ENCODE measurements at places on chromosomes 4 and X.

DNA sequence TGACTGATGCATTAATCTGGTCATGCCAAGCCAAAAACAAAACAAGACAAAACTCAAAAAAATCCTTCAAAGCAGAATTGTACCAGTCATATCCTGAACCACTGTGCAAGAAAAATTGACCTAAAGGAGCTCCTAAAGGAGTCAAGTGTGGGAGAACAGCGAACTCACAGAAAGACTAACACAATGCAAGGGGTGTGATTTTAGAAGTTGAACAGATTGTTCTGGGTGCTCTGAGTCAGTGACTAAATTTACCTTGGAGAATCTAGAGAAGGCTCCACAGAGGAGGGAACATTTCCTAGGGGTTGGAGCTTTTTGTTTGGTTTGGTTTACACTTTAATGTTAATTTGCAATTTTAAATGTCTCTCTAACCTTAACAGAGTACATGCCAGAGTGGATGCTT lies 48.9 kb upstream of the PHF8 start:
- no peak for DNase-seq

GRCh38 chr4:11326021-11326420 lies 102.7 kb downstream of the HS3ST1 start:
- DNase-seq, result no peak

DNA sequence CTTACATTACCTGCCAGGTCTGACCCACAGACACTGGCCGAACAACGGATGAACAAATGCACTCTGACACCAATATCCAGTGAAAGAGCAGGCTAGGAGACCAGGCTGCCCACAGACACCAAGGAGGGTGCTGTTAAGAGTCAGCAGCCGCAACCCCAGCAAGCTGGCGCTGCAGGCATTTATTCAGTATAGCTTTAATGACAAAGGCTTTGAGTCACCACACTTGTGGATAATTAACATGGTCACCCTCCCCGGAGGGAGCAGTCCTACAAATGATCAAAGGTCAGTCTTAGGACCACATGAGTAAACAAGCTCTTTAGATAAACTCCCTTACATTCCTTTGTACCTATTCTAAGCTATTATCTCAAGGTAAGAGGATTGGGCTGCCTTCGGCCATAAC lies 368.5 kb upstream of the GRID2 start:
- no peak for DNase-seq

- DNase-seq, result no peak
Observed at GRCh38 chr4:139735381-139736273, 70.0 kb downstream of the MGST2 start.

DNA sequence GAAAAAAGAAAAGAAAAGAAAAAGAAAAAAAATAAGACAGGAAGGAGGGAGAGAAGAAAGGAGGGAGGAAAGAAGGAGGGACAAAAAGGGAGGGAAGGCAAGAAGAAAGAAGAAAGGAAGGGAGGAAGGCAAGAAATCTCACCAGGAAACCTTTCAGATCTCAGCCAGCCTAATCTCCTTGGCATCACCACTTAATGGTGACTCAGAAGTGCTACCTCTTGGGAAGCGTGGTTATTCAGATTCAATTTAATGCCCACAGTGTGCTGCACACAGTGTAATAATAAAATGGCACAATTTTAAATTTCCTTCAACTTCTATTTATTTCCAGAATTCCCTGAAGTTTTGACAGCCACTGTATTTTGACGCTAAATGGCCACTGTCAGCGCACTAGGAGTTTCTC lies 50.3 kb downstream of the DKK2 start:
- no peak for DNase-seq

- no peak for DNase-seq
Observed at GRCh38 chr4:163592212-163592611, 97.7 kb downstream of the TMA16 start.

GRCh38 chr4:155809835-155810234 lies 51.0 kb downstream of the GUCY1B1 start:
- DNase-seq, result no peak

DNA sequence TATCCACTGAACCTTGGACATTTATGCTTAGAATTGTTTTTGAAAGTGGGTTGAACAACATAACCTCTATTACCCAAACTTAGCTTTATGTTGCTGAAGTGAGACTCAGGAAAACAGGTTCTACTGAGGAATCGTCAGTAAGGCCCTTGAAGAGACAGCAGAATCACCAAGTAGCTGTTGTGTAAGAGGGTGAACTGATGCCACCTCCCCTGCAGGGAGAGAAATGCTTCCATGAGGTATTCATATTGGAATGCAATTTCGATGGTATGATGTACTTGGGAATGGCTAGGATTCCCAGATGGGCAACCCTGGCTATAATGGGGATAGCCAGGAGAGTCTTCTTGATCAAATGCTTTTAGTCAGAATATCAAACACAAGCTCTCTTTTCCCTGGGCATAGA lies 4.1 kb upstream of the SCRG1 start:
- DNase-seq, result no peak

DNA sequence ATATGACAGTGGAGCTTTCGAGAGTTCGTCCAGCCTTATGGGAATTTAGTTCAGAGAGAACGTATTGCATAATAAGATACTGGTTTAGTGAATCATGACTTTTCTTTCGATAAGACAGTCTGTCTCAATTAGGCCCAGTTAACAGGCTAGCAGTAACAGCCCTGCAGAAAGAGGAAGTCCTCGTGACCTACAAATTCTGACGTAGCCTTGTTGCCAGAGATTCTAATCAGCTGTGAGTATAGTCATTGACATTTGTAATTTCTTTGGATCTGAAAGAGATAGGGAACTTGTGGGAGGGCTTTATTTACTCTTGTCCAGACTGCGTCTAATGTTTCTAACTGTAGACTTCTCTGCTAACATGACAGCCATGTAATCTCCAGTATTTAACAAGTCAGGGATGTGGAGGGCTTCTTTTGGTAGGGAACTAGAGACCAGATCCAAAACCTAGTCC lies 15.8 kb downstream of the ART3 start:
- DNase-seq, result no peak

GRCh38 chr4:110533940-110534339 lies 58.0 kb downstream of the ENPEP start:
- no peak for DNase-seq

GRCh38 chr4:48258845-48259397 lies 10.7 kb downstream of the TEC start:
- no peak for DNase-seq

DNA sequence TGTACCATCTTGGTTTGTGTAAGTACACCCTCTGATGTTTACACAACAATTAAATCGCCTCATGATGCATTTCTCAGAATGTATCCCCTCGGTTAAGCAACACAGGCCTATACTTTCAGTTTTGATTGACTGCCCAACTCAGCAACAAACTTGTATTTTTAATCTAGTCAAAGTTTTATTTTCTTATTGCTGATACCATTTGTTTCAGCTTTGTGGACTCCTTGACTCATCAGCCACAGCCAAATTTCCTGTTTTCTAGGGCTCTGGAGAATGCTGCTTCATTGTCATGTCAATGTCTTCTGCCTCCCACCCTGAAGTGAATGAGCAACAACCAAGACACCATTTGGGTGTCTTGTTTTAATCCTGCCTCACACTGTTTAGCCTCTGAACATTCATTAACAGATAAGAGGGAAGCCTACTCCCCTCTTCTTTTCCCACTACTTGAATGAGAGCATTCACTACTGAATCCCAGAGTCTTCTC lies 14.0 kb downstream of the BBS12 start:
- DNase-seq, result no peak

- no peak for DNase-seq
Observed at GRCh38 chrX:40068048-40068447, 29.7 kb downstream of the BCOR start.

DNA sequence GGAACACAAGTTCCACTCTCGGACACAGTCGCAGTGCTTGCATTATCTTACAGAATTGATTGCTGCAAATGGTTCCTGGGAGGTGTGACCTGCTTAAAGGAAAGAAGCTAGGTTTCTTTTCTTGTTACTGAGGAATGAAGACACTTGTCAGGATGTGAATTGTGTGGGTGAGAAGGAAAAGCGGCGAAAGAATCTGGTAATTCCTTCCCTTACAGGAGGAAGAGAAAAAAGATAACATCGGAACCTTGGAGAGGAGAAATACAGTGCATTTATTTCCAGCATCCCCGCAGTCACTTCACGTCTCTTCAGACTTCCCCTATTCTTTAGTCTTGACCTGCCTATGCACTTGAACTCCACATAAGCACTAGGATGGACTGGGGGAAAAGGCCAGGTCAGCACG lies 389 bp upstream of the CCSER1 start:
- DNase-seq, result no peak

- DNase-seq, result no peak
Observed at GRCh38 chrX:27815209-27815608, 7.4 kb downstream of the MAGEB10 start.

GRCh38 chr4:138897811-138898226 lies 117.8 kb upstream of the NOCT start:
- DNase-seq, result no peak

DNA sequence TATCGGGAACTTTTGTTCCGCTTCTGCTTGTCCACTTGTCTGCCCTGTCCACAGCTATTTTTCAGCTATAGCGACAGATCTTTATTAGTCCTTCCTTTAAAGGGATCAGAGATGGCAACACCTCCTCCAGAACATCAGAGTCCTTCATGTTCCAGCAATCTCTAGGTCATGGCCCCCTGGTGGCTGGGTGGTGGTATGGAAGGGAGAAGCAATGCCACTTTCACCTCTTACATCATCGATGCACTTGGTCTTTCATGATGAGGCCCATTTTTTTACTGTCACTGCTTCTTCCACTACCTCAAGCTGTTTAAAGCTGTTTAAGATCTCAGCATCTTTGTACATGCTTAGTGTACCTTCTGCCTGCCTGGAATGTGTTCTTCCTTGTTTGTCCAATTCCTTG lies 106.7 kb downstream of the ARHGAP6 start:
- DNase-seq, result peak; percentile 21

DNA sequence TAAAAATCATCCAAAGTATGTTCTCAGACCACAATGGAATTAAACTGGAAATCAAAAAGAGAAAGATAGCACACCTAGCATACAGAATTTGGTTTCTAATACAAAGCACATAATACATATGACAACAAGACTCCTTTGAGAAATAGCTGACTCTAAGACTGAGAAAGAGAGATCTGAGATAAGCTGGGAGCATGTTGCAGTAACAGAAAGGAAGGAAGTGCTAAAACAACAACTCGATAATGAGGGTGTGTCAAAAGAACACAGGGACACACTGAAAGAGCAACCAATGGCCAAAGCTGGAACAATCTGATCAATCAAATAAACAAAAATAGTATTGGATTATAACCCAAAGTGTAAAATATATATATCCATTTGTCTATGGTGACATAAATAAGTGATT lies 586.6 kb downstream of the C4orf33 start:
- DNase-seq, result no peak

GRCh38 chrX:110420771-110421499 lies 62.3 kb downstream of the RTL9 start:
- DNase-seq, result no peak

- DNase-seq, result no peak
Observed at GRCh38 chr4:108833046-108833445, 70.2 kb upstream of the ETNPPL start.

GRCh38 chr4:31307029-31307428 lies 586.9 kb downstream of the PCDH7 start:
- no peak for DNase-seq

- no peak for DNase-seq
Observed at GRCh38 chrX:55489314-55490009, at the start of gene USP51. USP51 (minus strand) TSS chrX:55489848; CDS start chrX:55488939, 909 bp downstream.

- DNase-seq, result no peak
Observed at GRCh38 chrX:675955-676295, 45.3 kb downstream of the SHOX start.

DNA sequence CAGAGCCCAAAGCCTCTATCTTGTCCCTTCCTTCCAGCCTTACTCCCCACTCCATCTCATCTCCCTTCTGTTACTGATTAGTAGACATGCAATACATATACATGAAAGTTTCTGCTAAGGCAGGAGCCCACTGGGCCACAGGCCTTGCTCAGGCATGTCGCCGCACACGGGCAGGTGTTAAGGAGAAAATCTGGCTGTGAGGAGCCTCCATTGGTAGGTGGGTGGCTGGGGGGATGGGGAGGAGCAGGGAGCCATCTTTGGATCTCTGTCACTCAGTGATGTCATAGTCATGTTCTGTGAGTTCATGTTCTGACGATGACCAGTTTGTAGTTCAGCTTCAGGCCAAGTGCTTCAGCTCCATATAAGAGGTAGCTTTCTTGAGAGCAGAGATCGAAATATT lies 2.9 kb upstream of the HMGB3 start:
- no peak for DNase-seq

DNA sequence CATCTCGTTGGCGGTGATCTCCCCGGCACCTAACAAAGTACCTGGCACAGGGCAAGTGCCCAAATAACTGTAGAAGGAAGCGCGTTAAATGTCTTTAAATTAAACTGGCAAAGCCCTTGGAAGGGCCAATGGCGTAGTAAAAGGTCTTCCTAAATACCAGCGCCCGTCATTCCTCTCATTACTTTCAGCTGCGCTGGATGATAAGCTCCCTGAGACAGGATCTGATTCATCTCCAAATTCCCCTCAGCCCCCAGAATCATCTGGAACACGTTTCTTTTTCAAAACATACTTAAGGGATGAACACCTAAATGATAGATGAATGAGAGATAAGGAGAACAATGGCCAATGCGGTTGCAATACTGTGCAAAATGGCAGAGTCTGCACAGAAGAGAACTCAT lies 95.1 kb downstream of the AFAP1 start:
- no peak for DNase-seq

GRCh38 chr4:175823015-175823742 lies 11.1 kb upstream of the GPM6A start:
- DNase-seq, result no peak

DNA sequence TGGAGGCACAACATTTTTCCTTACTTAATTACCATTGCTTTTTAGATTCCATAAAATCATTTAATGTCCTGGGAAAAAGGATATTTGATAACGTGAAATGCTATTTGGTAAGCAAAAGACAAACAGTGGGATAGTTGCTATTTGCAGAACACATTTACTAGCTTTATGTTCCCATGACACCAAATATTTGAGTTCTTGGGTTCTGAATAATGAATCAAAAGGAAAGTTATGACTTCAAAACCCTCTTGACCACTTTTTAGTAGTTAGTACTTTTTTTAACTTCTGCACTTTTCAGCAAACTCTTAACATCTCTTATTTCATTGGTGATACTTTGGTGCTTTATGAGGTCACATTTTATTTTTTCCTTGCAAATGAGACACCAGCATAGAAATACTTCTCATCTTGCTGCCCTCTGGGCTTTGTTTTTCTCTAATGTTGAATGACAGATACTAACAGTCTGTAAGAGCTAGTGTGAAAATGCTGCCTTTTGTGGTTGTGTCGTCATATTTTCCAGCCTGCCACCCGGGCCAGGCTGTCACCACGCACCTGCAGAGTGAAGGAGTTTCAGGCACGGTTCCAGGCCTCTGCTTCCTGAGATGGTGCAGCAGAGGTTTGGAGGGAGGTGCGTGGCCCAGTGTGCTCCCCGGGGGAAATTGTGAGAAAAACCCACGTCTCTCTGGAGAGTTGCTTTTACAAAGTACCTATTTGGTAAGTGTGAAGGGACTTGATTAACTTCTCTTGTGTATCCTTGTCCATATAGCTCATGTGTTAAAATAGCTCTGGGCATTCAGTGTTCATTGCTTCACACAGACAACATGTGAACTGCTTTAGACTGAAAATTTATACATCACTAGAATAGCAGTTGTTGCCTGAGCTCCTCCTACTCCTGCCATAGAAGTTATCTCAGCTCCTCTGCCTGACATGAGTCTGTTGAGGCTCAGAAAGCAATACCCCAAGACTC lies 34.7 kb downstream of the MSL3 start:
- peak; percentile 22 for DNase-seq

GRCh38 chr4:38181286-38181685 lies 221.1 kb downstream of the PTTG2 start:
- DNase-seq, result no peak

Measured in activated T-helper 1 cell treated with Interleukin-2 at 50 U/mL for 16 hours (primary cell).